PC-9 (cell line): ENCODE measurements at places on chromosomes 6 and 20. TPM values are rescaled to one million over a fixed set of nuclear protein-coding genes. Genes with fewer than 3 reads are reported as not detected.
A peak's percentile ranks its signal among the peaks of the same experiment; 100 is the strongest.

- no peak for DNase-seq
Observed at GRCh38 chr6:958488-958887, 265.5 kb upstream of the EXOC2 start.

DNA sequence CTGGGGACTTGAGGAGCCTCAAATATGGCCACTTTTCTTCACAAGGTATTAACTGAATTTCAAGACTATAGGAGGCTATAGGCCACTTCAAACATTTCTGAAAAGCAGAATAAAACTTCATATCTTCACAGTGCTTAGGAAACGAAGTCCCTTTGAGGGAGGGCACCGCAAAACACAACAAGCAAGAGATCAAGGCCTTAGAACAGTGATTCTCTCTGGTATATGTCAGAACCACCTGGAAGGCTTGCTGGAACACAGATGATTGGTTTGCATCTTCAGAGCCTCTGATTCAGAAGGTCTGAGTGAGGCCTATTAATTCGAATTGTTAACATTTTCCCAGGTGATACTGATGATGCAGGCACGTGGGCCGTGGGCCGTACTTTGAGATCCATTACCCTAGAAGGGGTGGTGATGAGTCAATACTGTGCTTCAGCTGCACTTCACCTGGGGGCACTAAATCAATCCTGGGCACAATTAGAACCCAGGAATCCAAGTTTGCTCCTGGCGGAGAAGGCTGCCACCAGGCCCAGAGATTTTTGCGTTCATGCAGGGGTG is 10.7 kb downstream of the SUN5 start:
- no peak for DNase-seq

- DNase-seq, result no peak
Observed at GRCh38 chr6:88513920-88514319, 347.8 kb upstream of the CNR1 start.

Gene PDE7B
- total RNA-seq, result 0.31 TPM in 1 of 2 replicates, not detected in the other

Gene COL19A1
- total RNA-seq, result not detected in 2 replicates

Gene RIPPLY2
- not detected in 2 replicates for total RNA-seq

DNA sequence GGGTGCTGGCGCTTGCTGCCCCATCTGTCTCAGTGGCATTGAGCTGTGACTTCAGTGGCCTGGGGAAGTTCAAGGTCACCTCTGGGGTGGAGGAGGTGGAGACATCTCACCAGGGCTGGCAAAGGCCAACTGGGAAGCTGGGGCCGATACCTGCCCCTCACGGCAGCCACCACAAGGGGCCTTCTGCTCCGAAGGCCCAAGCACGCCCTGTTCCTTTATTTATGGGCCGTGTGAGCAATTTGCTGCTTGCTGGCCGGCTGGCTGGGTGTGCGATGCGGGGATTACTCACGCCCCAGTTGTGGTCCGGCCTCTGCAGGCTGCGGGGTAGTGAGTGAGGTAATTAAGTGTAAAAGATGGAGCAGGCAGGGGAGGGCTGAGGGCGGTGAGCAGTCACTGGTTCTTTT is 13.2 kb upstream of the SCRT2 start:
- peak; percentile 12 for DNase-seq

DNA sequence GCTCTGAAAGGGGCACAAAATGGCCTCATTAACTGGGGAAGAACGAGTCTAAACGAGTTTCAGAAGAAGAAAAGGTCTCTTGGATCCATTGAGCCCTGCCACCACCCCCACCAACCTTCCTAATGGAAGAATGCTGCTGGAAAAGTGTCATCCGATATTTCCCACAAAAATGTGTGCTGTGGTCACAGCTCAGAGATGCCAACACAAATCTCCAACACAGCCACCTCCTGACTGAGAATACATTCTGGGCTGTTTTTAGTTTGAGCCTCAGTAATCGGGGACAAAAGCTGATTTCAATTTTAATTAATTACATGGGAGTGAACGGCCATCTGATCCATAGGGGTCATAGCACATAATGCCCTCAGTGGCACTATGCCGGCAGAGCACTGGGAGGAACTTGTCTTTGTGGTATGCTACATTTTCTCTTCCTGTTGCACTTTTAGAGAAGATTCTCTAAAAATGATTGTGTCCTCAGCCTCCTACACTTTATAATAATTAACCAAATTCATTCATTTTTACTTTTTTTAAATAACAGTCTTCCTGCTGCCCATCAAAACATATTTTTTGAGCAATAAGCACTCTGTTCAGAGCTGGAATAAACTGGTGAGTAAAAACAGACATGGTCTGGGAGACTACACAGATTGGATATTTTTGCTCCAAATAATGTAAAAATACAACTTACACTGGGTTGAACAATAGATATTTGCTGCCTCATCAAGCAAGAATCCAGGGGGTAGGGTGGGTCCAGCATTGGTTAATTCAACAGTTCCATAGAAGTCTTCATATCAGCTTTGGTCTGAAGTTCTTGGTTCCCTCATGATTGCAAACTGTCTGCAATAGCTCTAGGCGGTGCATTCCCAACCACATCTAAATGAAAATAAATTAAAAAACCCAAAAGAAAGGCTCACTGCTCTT is 143.6 kb upstream of the TMEM170B start:
- DNase-seq, result peak; percentile 61

DNA sequence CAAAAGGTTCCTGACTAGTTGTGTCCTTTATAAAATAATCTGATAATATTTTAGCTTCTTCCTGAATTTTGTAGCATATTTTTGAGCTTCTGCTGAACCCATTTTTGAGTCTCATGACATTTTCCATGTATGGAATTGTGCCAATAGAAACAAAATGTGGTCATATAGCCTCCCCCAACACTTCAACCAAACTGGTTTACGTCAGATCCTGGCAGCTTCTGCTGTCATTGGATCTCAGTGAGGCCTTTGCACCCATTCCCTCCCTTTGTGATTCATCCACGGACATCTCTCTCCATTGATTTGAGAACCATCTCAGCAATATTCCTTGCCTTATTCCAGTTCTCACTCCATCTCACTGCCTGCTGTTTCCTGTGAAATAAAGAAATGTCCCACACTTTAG is 166.0 kb upstream of the PROKR2 start:
- DNase-seq, result no peak

DNA sequence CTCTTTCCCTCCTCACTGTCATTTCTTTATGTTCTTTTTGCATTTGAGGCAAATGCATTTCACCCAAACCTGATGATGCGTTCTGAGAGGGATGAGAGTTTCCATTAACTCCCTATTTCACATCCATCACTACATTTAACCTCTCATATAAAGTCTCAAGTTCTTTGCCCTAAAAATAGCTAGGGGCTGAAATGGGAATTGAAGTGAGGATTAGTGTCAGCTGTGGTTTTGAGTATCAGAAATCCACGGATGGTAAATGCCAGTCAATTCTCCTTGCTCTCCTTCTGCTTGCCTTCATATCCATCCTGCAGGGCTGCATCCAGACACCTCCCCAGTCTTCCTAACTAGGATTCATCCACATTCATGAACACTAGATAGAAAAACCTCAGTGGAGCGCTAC is 10.0 kb upstream of the DTNBP1 start:
- no peak for DNase-seq

DNA sequence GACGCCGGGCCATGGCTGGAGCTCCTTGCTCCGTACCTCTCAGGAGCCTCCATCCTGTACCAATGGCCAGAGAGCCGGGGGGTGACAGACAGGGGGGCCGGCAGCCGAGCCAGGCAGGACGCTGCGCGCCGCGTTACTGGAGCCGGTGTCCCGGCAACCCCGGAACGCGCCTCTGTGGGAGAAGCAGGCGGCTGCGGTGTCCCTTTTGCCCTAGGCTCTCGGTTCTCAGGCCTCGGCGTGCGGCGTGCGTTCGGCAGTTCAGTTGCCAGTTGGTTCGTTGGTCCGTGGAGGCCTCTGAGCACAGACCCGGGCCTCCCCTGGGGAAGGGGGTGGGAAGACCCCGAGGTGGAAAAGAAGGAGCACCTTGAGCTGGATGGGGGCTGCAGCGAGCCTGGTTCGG is at the start of gene SPATS1:
SPATS1 (plus strand) TSS at position 162 of the 400 bp plus-strand sequence. CDS start 446 bp downstream, outside the sequence.
- no peak for DNase-seq

- no peak for DNase-seq
Observed at GRCh38 chr6:71888756-71889340, 2.5 kb downstream of the RIMS1 start.

- no peak for DNase-seq
Observed at GRCh38 chr6:126824815-126825214, 293.7 kb upstream of the RSPO3 start.

GRCh38 chr20:44716309-44717106 is 1.3 kb downstream of the CCN5 start:
- no peak for DNase-seq

DNA sequence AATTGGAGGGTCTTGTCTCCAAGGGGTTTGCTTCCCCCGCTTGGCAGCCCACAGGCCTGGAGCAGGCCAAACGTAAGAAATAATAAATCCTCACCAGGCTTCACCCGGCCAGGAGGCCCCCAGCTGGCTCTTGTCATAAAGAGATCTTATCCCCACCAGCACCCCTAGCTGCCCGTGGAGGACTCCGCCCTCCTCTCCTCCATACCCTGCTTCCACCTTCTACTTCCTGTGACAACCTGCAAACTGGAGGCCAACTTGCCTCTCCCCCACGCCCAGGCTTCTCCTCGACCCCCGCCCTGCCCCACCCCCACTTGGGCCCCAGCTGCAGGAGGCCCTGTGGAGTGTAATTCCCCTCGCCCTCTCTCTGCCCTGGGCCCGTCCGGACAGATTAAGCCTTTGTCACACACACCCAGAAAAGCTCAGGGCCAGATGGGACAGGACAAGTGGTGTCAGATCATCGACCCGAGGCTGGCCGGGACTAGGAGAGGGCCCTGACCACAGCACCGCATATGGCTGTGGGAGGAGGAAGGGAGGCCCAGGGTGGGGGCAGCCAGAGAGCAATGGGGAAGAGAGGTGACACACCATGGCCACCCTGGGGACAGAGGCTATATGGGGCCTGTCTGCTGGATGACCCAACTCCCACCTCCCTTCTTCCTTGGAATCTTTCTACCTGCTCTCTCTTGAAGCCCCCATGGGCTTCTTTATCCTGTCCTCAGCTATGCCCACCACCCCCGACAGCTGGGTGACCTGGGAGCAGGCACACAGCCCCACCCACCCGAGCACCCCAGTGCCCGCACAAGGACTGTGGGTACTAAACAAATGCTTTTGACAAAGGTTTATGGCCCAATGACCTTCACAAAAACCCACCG is 3.9 kb downstream of the NOL4L start:
- DNase-seq, result no peak

Gene HDGFL1
- total RNA-seq, result not detected in 2 replicates

GRCh38 chr6:107075951-107076381 is 39.3 kb downstream of the BEND3 start:
- no peak for DNase-seq

DNA sequence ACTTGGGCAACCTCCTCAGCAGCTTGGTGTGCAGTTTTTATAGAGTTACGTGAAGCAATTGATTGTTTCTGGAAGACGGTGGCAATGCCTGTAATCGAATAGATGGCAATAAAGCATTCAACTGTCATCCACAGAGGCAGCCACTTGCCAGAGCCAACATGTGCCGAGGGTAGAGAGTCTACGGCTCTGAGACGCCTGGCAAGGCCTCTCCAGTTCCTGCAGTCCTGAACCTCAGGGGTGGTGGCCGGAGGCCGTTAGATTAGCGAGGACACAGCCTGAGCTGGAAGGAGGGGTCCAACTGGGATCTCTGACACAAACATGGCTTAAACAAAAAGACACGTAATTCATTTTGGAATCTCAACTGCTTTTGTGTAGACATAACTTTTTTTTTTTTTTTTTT is 775 bp upstream of the TTLL2 start:
- no peak for DNase-seq

GRCh38 chr6:20198775-20199174 is 13.5 kb downstream of the MBOAT1 start:
- DNase-seq, result no peak

- DNase-seq, result no peak
Observed at GRCh38 chr6:134774201-134774638, 175.7 kb downstream of the ALDH8A1 start.

GRCh38 chr6:143158113-143158581 is 97.5 kb downstream of the AIG1 start:
- no peak for DNase-seq

Gene TINAG
- total RNA-seq, result not detected in 2 replicates

DNA sequence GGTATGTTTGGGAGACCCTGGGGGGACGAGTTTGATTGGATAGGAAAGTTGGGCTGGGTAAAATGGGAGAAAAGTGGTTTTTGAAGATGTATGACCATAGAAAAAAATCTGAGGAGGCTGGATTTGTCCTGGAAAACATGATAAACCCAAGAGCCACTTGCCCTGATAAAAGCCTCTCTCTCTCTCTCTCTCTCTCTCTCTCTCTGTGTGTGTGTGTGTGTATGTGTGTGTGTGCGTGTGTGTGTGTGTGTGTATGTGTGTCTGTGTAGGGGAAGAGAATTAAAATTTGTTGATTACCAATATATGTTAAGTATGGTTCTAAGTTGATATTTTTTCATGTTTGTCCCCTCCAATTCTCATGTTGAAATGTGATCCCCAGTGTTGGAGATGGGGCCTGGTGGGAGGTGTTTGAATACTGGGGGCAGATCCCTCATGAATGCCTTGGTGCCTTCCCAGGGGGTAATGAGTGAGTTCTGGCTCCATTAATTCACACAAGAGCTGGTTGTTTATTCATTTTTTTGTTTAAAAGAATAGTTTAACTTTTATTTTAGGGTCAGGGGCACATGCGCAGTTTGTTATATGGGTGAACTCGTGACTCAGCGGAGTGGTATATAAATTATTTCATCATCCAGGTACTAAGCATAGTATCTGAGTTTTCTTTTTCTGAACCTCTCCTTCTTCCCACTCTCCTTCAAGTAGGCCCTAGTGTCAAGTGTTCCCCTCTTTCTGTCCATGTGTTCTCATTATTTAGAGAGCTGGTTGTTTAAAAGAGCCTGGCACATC is 208.8 kb downstream of the TFAP2B start:
- no peak for DNase-seq

- no peak for DNase-seq
Observed at GRCh38 chr20:32528905-32529670, 56.0 kb downstream of the NOL4L start.

DNA sequence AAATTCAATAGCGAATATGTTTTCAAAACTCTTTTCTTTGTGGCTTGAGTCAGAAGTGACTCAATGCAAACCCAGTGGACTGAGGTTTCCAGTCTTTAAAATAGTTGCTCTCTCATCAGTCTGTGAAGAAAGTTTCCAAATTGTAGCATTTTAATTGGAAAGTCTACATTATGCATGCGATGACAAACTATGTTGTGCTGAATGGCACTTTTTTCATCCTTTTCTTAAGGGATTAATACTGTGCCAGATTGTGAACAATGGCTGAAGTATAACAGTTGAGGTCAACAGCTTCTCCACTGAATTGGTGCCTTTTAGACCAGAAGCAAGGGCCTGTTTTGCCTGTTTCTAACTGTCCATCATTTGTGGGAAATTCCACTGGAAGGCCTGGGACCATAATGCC is 377.1 kb downstream of the BTBD9 start:
- DNase-seq, result peak; percentile 40

DNA sequence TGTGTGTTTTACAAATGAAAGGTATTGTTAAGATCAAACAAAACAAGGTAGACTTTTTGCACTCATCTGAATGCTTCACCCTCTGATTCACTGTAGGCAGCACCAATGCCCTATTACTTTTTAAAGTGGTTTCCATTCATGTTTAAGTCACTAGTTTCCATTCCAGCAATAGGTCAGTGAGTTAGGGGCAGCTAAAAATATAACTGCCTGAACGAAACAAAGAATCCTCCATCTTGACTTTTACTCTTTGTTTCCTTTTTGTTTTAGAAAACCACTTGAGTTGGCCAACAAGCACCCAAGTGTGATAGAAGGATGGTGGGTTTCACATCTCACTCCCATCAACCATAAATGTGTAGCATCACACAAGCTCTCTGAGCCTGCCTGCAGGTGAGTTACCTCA is 25.5 kb downstream of the CLIC5 start:
- no peak for DNase-seq

- DNase-seq, result no peak
Observed at GRCh38 chr6:168247443-168248147, 72.0 kb downstream of the DACT2 start.
